Transverse colon (tissue), 4 donors: ENCODE measurements at places on chromosomes 1 and 21.

- no peaks in the 10 kb centered on the region for H3K27me3 ChIP-seq
- no peak for DNase-seq
- no peak overlapping the region for H3K27ac ChIP-seq
- H3K4me1 ChIP-seq = no peaks in the 10 kb centered on the region
- H3K4me3 ChIP-seq = no peak overlapping the region
- H3K36me3 ChIP-seq = no peaks in the 10 kb centered on the region
Measured at GRCh38 chr1:75937034-75937433, 4.8 kb upstream of the ASB17 start.

DNA sequence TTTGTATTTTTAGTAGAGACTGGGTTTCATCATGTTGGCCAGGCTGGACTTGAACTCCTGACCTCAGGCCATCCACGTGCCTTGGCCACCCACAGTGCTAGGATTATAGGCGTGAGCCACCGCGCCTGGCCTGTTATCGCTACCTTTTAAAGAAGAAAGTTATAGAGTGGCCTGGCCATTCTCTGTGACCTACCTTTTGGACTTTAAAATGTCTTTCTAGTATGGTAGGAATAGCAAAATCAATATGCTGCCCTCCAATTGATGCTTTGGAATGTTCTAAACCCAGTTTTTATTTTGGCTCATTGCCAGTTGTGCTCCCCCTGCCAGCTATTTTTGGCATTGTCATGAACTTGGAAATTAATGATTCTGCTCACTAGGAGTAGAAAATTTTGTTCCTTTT lies 19.9 kb downstream of the HIPK1 start:
- H3K4me3 ChIP-seq = no peak overlapping the region
- H3K36me3 ChIP-seq = no peaks in the 10 kb centered on the region
- no peak for DNase-seq
- H3K27me3 ChIP-seq = no peaks in the 10 kb centered on the region

GRCh38 chr1:239778208-239778813 lies 313.4 kb upstream of the FMN2 start:
- no peak for DNase-seq
- no peak overlapping the region for H3K27ac ChIP-seq

- DNase-seq = no peak
- H3K4me1 ChIP-seq = peaks cover 5% of the 10 kb centered on the region
- no peaks in the 10 kb centered on the region for H3K27me3 ChIP-seq
- peak overlapping the region; percentile 89 for H3K27ac ChIP-seq
Measured at GRCh38 chr1:110005971-110006370, 21.4 kb downstream of the AHCYL1 start.

GRCh38 chr21:27261676-27262075 lies 294.8 kb upstream of the ADAMTS5 start:
- H3K4me3 ChIP-seq = no peak overlapping the region
- H3K4me1 ChIP-seq = no peaks in the 10 kb centered on the region
- no peak for DNase-seq
- H3K27me3 ChIP-seq = no peaks in the 10 kb centered on the region

- no peak overlapping the region for H3K4me3 ChIP-seq
- H3K36me3 ChIP-seq = no peaks in the 10 kb centered on the region
- no peaks in the 10 kb centered on the region for H3K27me3 ChIP-seq
- H3K4me1 ChIP-seq = no peaks in the 10 kb centered on the region
- DNase-seq = no peak
- H3K27ac ChIP-seq = no peak overlapping the region
Measured at GRCh38 chr1:58035523-58035922, 511.0 kb downstream of the OMA1 start.

- H3K27me3 ChIP-seq = peaks cover 6% of the 10 kb centered on the region
- H3K27ac ChIP-seq = no peak overlapping the region
- no peaks in the 10 kb centered on the region for H3K36me3 ChIP-seq
- DNase-seq = no peak
- no peaks in the 10 kb centered on the region for H3K4me1 ChIP-seq
Measured at GRCh38 chr1:43521078-43521477, 9.6 kb upstream of the PTPRF start.
